ENCODE measurements at places on chromosomes 12 and 14.

DNA sequence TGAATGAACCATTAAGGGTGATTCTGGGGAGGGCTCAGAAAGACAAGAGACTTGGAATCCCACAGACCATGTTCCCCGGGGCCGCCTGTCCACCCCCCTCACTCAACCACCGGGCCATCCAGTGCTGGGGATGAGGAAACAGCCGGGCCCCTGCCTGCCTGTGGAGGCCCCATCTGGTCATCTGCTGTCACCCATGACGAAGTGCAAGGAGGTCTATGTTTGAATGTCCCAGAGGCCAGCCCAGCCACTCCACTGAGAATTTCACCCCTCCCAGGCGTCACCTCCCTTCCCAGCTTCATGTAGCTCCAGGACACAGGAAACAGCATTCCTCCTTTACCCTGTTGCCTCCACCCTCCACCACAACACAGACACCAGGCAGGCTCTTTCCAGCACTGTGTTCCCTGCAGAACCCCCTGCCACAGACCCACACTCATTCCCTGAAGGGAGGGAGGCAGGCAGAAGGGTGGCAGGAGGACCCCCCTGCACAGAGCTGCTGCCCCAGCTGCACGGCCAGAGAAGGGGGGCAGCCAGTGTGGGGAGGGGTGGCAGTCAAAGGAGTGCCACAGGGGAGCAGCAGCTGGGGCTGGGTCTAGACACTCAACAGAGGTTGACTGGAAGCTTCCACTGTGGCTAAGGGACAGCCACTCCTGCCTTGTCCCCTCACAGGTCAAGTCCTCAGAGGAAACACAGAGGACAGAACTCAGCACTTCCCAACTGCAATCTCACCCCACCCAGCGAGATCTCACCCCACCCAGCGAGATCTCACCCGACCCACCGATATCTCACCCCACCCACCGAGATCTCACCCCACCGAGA lies 50.3 kb upstream of the PPP2R5C start:
- no peak for DNase-seq

DNA sequence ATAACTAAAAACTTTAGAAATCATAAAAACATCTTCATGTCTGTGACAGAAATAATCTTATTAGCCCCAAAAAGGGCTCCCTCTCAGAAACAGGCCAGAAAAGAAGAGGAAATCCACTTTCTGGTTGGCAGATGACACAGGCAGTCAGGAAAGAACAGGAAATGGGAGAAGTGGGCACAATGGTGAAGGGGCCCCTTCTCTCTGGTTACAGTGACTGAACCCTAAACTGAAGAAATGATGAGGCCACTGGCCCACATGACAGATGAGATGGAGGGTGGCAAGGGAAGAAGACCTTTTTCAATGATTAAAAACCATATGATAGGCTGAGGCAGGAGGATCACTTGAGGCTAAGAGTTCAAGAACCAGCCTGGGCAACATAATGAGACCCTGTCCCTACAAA lies 21.1 kb downstream of the TCTN1 start:
- no peak for DNase-seq

DNA sequence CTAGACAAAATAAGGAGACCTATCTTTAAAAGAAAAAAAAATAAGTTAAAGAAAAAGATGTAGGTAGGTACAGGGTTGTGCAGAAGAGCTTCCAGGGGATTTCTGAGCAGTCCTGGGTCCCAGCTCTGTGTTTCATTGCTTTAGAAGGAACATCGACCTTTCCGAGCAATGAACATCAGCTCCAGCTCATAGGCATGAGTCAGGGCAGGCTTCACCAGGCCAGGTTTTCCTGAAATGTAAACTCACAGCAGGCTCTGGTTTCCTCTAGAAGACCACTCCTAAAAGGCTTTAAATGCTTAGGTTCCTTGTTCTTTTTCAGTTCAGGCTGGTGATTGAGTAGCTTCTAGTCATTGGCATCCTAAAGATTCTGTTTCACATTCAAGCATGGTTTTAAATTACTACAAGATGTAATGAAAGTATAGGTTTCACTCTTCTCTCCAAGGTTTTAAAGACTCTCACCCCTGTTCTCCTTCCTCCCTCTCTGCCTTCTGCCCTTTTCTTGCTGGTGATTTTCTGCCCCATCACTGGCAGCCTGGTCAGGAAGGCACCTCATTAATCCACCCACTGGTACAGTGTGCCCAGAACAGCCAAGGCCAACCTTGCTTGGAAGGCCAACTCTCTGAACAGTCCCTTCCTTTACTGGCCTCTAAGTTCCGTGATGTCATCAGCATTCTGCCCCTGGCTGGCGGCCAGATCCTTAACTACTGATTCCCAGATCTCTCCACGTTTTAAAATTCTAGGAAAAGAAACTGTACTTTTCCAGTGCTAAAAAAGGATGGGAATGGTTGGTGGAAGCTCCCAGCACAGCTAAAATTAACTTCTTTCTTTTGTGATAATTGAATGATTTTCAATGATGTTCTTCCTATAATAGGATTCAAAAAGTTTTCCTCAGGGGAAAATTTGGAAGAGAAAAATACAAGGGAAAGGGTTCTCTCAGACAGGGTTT lies 109.4 kb upstream of the HIF1A start:
- DNase-seq = peak; percentile 60

GRCh38 chr14:73776194-73776537 lies 62.0 kb upstream of the PNMA1 start:
- no peak for DNase-seq

DNA sequence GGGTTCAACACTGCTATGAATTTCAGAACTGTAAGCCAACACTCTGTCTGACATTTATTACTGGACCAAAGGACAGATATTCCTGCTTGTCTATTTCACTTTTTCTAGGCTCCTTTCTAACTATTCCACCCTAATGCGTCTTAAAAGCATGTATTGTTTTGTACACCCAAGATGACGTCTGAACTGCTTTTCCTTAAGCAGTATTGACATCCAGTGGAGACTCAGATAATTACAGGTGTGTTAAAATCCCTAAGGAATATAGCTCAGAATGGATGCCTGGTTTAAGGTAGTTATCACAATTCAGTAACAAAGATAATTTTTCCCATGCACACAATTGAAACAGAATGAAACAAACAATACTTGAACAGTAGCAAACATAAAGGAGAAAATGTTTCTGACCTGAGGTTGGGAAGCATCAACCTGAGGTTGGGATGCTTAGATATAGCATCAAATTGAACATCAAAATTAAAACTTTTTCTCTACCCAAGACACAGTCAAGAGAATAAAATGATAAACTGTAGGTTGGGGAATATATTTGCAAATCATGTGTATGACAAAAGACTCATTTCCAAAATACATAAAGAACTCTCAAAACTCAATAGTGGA lies 93.7 kb upstream of the PTPRR start:
- DNase-seq = no peak

GRCh38 chr12:121697093-121697698 lies 15.4 kb upstream of the TMEM120B start:
- peak; percentile 37 for DNase-seq

GRCh38 chr12:89695100-89695499 lies 13.5 kb downstream of the ATP2B1 start:
- DNase-seq = no peak

GRCh38 chr12:1634590-1635191 lies 5.7 kb downstream of the WNT5B start:
- peak; percentile 14 for DNase-seq

- no peak for DNase-seq
Observed at GRCh38 chr14:105465209-105466031, 9.2 kb upstream of the CRIP2 start.

- no peak for DNase-seq
Observed at GRCh38 chr14:92175811-92176210, 54.0 kb downstream of the CPSF2 start.

DNA sequence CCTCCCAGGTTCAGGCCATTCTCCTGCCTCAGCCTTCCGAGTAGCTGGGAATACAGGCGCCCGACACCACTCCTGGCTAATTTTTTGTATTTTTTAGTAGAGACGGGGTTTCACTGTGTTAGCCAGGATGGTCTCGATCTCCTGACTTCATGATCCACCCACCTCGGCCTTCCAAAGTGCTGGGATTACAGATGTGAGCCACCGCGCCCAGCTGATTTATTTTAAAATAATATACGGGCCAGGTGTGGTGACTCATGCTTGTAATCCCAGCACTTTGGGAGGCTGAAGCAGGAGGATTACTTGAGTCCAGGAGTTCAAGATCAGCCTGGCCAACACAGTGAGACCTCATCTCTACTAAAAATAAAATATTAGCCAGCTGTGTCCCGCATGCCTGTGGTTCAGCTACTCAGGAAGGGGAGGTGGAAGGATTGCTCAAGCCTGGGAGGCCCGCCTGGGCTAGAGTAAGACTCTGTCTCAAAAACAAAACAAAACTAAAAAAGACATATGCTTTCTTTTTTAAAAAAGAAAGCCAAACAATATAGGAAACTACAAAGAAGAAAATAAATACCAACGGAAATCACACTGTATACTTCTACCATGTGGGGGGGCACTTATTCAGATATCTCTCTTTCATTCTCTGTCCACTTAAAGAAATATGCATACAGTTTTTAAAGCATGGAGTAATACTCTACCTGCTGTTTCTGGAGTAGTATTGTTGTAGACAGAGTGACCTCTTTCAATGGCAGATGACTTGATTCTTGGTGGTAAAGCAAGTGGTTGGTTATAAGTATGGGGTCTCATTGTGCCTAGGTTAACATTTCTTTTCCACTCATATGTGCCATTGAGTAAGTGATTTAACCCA lies 930 bp upstream of the MIA2 start:
- no peak for DNase-seq

GRCh38 chr14:63362389-63362819 lies 43.7 kb upstream of the GPHB5 start:
- no peak for DNase-seq

- no peak for DNase-seq
Observed at GRCh38 chr14:102370305-102370809, 7.6 kb downstream of the TECPR2 start.

DNA sequence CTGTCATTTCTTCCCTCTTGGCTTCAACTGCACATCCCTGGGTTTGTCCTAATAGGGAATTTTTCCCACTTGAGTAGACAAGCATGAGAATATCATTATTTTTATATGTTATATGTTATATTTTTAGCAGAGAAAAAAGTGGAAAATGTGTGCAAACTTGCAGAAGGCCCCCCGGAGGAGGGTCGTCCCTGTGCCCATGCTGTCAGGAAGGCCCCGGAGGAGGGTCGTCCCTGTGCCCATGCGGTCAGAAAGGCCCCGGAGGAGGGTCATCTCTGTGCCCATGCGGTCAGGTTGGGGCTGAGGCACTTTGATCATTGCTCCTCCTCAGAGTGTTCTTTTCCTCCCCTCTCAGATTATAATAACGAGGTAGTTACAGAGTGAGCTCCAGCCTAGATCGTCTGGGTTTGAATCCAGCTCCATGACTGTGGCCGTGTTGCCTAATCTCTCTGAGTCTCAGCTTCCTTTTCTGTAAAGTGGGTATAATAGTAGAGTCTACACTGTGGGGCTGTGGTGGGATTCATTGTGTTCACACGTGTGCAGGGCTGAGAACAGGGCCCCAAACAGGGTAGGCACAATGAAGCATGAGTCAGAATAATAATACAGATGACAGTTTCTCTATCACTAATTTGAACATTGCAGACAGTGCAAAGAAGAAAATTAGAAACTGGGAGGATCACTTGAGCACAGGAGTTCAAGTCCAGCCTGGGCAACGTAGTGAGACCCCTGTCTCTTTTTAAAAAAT lies 33.4 kb downstream of the ELK3 start:
- no peak for DNase-seq

DNA sequence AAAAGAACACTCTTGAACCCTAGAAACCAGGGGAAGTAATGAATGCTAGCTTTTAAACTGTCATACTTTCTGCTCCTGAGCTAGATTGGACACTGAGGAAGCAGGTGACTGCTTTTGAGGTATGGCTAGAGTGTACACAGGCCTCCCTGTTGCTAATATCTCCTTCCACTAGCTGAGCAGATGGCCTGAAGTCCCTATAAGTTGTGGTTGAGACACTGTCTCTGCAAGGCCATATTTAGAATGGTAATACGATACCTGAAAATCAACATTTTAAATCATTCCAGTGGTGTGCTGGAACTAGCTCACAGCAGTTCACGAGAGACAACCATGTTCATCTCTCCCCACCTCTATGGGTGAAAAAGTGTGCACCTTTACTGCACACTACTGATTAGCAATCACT lies 46.4 kb upstream of the BMP4 start:
- DNase-seq = no peak

DNA sequence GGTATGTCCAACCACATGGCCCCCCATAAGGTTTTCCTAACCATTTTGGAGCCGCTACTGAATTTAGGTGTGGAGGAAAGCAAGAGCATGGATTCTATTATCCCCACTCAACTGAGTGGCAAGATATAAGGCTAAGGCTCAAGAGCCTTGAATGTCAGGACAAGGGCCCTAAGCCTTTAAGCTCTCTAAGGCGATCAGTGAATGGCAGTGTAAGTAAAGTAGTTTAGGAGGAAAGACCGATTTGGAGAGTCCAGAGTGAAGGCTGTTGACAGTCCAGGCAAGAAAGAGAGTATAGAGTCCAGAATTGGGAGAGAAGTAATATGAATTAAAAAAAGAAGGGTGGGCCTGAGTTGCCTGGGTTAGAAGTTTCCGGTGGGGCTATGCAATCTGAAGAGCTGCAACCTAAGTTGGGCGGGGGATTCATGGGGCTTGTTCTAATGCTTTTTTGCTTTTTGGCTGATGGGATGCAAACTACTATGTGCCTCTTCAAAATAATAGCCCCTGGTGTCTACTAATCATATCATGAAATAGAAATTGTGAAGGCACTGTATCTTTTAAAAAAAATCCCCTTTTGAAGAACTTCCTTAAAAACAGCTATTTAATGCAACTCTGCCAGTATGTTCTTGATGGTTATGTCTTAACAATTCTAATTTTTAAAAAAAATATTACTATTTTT lies at the start of gene SPIC:
TSS of gene SPIC (plus strand) at position 626 of the 676 bp plus-strand sequence. CDS start 1,569 bp downstream, outside the sequence.
- no peak for DNase-seq

Data from NCI-H2029 treated with DMSO at 0.1 percent for 48 hours (cell line).